ENCODE measurements at places on chromosomes 7 and 10.

- DNase-seq: no peak
Measured at GRCh38 chr10:71804077-71804476, 30.8 kb upstream of the VSIR start.

DNA sequence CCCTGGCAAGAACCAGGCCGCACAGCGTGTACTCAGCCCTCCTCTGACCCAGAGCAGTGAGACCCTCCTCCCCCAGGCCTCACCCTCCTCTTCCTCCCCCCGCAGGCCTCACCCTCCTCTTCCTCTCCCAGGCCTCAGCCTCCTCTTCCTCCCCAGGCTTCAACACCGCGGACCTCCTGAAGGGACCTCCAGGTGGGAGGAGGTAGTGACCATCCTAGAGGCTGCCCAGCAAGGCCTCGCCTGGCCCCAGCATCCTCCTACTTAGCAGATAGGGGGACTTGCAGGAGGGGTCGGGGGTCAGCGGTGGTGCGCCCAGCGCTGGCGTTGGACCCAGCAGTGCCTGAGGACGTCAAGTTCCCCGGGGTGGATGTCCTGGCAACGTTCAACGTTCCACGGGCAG lies 270.8 kb downstream of the ELFN1 start:
- DNase-seq: no peak

GRCh38 chr10:130360826-130361311 lies 224.7 kb downstream of the GLRX3 start:
- no peak for DNase-seq

GRCh38 chr10:82462910-82463551 lies 588.0 kb downstream of the NRG3 start:
- no peak for DNase-seq

DNA sequence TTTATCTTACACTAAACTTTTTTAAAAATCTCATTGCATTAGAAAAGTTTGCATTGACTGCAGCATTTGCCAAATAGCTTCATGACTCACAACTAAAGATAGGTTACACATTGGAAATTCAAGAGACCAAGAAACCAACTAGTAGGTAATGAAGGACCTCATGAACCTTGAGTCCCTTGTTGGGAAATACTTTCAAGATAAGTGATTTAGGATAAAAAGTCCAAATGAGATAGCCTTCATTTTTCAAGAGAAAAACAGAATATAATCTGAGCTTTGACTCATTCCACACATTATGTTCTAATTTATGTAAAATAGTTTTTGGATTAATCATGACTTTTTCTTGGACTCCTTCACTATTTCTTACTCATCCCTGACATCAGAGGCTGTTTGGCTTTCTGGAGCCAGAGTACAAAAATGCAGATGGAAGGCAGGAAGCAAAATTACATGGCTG lies 13.1 kb upstream of the LIPF start:
- DNase-seq: no peak

- DNase-seq: no peak
Measured at GRCh38 chr10:49844775-49845595, 82.9 kb upstream of the OGDHL start.

GRCh38 chr10:126001576-126001975 lies 105.2 kb downstream of the FANK1 start:
- no peak for DNase-seq

- DNase-seq: no peak
Measured at GRCh38 chr7:82106201-82106600, 336.4 kb upstream of the HGF start.

- DNase-seq: no peak
Measured at GRCh38 chr7:128120116-128120515, 88.9 kb upstream of the LRRC4 start.

GRCh38 chr10:30573721-30574431 lies 55.7 kb downstream of the LYZL2 start:
- no peak for DNase-seq

- DNase-seq: peak; percentile 60
Measured at GRCh38 chr7:31044529-31044928, 7.6 kb upstream of the ADCYAP1R1 start.

GRCh38 chr7:79308192-79308591 lies 145.3 kb downstream of the MAGI2 start:
- DNase-seq: peak; percentile 11

DNA sequence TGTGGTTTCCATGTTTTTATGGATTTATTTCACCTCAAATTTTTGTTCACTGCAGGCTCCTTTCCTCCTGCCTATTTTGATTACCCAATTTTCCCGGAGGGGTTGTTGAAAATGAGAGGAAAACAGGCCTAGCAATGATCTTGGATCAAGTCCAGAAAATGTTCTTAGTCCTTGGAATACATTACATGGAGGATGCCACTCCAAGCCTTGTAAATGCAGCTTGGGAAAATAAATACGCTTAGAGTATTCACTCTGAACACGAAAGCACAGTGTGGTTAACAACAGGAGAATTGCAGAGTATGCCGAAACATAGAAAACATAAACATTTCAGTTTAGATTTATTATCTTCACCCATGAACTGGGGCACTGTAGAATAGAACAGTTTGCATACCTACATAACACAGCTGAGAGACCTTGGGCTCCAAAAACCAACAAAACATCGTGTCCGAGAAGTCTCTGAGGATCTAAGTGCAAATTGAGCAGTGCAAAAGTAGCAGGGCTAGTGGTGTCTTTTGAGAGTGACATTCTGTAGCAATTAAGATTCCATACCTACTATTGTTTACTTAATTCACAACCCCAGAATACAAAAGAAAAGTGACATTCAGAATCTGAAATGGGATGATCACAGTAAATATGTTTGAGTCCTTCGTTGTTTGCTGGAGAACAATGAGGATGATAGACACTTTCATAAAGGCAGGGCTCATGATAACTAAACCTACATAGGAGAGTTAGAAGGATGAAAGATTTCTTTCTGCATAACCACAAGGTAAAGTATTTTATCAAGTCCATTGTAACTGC lies 7.6 kb upstream of the CD36 start:
- DNase-seq: no peak

DNA sequence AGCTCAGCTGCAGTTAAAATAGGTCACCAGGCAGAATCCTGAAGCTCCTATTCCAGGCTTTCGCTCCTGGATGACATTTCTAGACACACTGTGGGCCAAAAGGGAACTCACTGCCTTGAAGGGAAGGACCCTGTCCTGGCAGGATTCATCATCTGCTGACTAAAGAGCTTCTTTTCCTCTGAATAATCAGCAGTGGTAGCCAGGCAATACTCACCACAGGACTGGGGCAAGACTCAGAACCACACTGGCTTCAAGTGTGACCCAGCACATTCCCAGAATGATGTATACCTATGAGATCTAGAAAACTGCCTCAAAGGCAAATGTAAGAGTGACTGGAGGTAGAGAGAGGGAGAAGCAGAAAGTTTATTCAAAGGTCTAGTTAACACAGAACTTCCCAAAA lies 29.5 kb upstream of the EBF3 start:
- no peak for DNase-seq

DNA sequence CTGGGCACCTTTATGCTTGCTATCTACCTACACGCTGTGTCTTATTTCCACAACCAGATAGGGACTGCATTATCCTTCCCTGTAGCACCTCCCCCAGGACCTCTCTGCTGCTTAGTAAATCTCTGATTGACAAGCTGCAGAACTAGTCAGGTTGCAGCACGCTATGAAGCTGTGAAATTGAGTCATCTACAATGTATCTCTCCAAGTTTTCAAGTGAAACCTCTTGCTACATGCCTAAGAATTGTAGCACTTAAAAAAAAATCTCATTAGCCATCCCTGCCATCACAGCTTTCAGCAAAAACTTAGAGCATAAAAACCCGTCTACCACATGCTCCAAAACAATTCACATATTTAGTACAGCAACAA lies 69.7 kb upstream of the FGFR2 start:
- no peak for DNase-seq

DNA sequence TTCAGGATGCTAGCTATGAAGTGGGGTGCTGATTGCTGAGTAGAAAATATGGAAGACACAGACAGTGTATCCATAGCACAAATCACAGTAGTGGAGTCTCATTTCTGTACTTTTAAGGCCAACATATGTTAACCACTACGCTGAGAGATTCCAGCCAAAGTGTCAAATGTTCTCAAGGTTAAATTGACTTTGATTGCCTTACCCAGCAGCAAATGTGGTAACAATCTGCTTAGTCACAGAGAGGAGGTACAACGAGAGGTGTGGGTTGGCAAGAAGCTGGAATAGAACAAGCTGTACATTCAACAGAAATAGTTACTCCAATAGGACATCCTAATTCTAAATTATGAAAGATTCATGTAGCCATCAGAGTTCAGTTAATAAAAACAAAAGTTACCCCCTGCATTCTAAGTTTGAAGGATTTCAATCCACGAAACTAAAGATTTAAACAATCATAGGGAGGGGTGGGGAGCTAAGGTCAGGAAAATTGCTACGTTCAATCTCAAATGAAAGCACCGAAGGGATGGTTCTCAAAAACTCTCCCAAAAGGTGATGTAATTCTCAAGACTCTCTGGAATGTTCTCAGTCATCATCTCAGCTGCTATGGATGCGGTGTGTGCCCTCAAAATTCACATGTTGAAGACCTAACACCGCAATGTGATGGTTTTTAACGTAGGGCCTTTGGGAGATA lies 137.0 kb downstream of the ETV1 start:
- DNase-seq: no peak

GRCh38 chr10:51469686-51470085 lies 229.7 kb downstream of the CSTF2T start:
- DNase-seq: no peak

GRCh38 chr7:42883950-42884349 lies 27.9 kb downstream of the C7orf25 start:
- peak; percentile 28 for DNase-seq

All from neural progenitor cell (in vitro differentiated cells).